Epithelial cell of esophagus (primary cell): ENCODE measurements at places on chromosomes 3 and 15.

DNA sequence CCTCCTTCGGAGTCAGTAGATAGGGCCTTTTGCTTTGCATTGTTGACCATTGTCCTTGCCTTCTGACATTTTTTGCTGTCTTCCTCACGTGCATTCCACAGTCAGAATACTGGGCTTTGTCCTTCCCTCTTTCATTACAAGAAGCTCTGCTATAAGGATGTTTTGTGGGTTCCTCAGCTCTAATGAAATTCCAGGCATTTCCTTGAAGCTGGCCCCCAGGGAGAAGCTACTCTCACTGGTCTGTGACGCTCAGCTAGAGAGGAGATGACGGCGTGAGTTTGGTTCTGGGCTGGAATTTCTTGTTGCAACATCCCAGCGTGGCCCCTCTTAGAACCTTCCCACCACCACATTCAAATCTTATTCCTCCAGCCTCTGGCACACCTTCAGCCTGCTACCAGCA, 210.2 kb downstream of the TJP1 start:
- DNase-seq = no peak

DNA sequence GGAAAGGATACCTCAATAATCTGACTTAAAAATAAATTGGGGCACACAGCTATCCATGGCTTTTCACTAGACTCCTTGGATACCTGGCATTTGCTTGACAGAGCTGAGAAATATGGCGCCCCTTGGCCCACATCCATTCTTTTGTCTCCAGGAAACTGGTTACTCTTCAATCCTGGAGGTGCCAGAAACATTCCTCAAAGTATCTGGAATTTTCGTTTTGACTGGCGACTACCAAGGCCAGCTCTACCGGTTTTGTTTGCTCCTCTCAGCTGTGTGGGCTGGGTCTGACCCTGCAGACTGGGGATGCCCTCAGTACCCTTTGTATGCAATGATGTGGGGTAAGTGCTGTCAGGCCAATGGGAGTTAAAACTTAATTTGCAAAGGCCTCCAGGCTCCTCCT, 27.0 kb downstream of the KATNBL1 start:
- peak; percentile 60 for DNase-seq

DNA sequence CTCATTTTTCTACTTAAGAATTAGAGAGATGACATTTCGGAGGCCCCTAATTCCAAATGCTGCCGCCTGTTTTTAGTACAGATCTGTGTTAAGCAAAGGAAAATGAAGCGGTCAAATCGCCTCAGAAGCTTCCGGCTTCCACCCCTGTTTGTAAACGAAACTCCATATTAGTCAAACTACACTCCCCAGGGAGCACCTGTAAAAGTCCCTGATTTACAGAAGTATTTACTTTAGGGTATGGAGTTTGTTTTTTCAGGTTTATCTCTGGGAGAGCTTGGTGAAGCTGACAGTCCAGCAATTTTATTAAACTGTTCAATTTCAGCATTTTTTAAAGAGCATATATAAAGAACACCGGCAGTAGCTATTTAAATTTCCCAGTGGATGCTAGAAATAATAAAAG, 319.8 kb downstream of the FHIT start:
- no peak for DNase-seq

DNA sequence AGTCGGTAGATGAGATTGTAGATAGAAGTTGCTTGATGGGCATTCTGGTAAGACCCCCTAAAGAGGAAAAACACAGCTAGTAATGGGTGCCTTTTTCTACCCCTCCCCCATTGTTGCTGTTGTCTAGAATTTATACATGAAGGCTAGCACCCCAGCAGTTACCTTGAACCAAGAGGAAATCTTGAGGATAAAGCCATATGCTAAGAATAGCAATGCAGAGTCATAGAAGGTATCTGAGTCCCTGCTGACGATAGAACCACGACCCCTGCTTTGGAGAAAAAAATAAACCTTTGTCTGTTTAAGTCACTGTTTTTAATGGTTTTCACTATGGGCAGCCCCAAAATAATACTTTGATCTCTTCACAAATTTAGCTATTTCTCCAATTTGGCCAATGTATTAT, 162.6 kb downstream of the THRB start:
- no peak for DNase-seq
